ENCODE measurements at places on chromosomes 7 and 10.

DNA sequence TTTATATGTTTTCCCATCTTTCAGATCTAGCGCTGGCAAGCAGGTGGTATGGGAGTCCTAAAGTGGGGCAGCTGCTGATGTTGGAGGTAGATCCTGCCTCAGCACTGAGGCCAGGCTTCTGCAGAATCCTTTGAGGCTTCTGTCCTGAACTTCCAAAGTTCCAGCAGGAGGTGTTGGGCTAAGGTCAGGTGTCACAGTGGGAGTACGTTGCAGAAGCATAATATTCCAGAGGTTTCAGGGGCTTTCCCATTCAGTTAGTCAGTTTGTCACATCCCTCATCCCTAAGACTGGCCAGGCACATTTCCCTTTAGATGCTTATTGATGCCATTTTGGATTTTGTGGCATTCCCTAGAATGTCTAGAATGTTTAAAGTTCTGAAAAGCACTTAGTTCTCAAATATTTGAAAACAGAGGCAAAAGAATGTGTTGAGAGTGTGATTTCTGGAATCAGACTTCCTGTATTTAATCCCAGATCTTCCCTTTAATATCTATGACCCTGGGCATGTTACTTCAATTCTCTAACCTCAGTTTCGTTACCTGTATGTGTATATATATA, 319.1 kb upstream of the PHYHIPL start:
- DNase-seq = no peak

DNA sequence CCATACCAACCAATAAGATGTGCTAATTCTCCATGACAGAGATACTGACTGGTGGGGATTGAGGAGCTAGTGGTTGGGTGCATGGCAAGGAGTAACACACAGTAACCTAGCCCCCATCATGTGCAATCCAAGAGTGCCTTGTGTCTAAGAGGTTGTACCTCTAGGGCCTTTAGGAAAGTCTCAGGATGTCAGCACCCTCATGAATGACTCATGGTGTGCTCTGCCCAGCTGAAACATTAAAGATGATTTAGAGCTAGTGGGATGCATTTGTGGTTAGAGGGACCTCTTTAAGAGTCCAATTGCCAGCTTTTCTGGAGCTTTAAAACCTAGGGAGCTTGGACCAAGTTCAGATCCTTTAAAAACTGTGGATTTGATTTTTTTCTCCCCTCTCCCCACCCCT, 181.1 kb downstream of the HERPUD2 start:
- DNase-seq = no peak

DNA sequence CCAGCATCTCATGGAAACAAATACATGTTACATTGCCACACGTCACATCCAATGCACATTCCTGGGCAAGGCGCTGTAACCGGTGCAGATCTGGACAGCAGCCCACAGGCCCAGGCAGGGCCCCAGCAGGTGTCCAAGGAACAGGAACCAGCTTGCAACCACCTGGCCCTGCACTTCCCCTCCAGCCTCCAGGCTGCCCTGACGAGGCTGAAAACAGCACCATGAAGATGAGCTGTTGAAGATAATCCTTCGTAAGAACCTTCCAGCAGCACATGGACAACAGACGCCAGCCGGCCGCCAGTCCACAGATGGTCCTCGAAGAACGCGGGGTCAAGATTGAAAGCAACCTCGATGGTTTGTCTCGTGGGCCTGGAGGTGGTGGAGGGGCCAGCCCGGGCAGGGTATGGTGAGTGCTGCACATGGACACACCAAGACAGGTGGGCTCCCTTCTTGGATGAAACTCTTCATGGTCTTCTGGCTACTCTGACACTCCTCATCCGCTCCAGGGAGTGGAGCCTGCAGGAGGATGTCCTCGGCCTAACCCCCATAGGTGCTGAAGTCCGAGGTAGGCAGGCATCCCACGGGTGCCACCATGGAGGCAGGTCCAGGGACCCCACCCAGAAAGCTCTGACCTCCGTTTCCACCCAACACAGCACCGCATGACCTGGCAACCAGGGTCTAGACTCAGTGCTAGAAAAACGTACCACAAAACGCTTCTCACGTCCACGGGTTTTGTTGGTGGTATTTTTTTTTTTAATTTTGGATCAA, 22.9 kb downstream of the PDGFA start:
- DNase-seq = no peak

DNA sequence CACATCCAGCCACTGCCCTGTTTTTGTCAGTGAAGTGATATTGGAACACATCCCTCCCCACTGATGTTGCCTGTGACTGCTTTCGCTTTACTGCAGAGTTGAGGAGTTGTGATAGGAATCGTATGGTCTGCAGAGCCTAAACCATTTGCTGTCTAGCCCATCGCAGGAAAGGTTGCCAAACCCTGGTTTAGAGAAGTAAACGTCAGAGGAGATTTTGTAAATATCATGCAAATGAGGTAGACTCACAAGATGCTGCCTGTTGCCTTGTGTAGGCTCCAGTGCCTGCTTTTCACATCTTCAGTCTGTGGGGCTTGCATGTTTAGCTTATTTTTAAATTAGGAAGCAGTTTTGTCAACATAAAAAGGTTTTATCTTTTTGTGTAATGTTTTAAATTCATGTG, 107.1 kb downstream of the TRRAP start:
- DNase-seq = no peak

DNA sequence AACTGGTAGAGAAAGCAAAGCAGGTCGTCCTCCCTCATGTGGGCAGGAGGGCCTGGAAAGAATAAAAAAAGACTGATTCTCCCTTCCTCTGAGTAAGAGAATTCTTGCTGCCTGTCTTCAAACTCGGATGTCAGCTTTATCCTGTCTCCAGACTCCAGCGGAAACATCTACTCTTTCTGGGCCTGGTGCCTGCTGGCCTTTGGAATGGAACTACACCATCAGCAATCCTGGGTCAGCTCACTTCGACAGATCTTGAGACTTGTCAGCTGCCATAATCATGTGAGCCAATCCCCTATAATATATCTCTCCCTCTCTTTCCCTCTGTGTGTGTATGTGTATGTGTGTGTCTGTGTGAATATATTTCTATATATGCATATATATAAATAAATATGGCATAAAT, 411.0 kb upstream of the DPP6 start:
- DNase-seq = no peak

Measured in T47D (cell line).